AG09309 (cell line): ENCODE measurements at places on chromosomes 16 and 17.

DNA sequence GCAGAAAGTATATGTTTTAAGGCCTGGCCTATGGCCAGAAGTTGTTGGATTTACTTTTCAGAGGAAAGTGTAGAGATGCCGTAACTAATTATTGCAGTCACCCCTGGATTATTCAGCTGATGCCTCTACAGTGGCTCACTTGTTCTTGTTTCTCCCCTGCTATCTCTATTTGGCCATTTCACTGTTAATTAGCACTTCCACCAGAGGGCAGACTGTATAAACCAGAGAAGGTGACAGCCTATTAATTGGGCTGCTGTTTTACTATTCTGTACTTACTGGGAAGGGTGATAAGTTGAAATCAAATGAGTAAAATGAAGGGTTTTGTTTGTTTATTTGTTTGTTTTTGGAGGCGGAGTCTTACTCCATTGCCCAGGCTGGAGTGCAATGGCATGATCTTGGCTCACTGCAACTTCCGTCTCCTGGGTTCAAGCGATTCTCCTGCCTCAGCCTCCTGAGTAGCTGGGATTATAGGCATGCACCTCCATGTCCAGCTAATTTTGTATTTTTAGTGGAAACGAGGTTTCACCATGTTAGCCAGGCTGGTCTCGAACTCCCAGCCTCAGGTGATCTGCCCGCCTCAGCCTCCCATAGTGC lies 66.0 kb downstream of the CDK12 start:
- no peak for DNase-seq

- no peak for DNase-seq
Observed at GRCh38 chr16:23435500-23435899, 17.5 kb downstream of the COG7 start.

GRCh38 chr17:11928436-11928835 lies 68.8 kb downstream of the ZNF18 start:
- no peak for DNase-seq

GRCh38 chr16:89174055-89174827 lies 2.7 kb downstream of the CDH15 start:
- no peak for DNase-seq

- DNase-seq = no peak
Observed at GRCh38 chr16:67169642-67170167, 633 bp upstream of the NOL3 start.

GRCh38 chr17:33779234-33779591 lies 475.9 kb upstream of the CCL2 start:
- DNase-seq = peak; percentile 5

DNA sequence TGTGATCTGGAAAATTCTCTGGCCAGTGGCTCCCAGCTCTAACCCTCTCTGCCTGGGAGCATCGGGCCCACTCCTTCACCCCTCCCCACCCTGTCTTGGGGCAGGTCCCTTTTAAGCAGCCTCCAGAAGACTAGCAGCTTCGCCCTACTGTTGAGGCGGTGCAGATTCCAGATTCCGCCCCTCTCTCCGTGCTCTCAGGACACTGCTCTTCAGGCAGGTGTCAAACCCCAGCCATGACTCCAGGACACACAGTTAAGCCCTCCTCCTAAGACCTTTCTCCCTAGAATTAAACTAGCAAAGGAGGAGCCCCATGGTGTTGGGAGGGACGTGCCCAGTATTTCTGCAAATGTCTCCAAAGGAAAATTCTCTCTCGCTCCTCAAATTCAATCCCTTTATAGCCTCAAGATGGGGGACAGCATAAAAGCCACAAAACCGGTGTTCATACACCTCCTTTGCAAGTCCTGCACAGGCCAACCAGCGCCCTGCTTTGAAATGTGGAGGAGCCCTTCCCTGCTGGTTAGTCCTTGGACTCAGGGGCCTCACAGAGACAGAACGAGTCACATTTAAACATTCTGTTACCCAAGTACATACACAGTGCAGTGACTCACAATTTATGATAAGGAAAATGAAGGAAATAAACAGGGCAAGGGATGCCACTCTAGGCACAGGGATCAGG lies 7.2 kb downstream of the LPO start:
- DNase-seq = no peak

DNA sequence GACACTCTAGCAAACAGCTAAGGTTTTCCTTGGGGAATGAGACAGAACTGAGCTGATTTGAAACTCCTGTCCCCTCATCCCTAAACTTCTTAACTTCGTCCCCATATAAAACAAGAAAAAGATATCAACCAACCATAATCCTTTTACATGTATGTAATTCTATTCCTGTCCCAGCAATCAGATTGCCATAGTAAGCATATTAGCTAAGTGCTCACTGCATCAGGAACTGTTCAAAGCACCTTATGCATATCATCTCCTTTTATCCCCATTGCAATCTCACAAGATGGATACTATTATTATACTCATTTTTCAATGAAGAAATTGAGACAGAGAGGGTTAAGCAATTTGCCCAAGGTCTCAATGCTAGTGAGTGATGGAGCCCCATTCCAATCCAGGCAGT lies 6.8 kb downstream of the KIF18B start:
- no peak for DNase-seq

- no peak for DNase-seq
Observed at GRCh38 chr16:2275476-2276367, 7.8 kb upstream of the RNPS1 start.

DNA sequence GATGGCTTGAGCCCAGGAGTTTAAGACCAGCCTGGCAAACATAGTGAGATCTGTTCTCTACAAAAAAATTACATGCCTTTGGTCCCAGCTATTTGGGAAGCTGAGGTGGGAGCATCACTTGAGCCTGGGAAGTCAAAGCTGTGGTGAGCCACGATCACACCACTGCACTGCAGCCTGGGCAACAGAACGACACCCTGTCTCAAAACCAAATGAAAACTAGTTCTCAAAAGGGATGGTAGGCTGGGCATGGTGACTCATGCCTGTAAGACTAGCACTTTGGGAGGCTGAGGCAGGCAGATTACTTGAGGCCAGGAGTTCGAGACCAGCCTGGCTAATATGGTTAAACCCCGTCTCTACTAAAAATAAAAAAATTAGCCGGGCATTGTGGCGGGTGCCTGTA lies 31.1 kb downstream of the PPM1D start:
- DNase-seq = no peak

GRCh38 chr16:57626420-57627170 lies 1.8 kb upstream of the ADGRG1 start:
- DNase-seq = no peak

DNA sequence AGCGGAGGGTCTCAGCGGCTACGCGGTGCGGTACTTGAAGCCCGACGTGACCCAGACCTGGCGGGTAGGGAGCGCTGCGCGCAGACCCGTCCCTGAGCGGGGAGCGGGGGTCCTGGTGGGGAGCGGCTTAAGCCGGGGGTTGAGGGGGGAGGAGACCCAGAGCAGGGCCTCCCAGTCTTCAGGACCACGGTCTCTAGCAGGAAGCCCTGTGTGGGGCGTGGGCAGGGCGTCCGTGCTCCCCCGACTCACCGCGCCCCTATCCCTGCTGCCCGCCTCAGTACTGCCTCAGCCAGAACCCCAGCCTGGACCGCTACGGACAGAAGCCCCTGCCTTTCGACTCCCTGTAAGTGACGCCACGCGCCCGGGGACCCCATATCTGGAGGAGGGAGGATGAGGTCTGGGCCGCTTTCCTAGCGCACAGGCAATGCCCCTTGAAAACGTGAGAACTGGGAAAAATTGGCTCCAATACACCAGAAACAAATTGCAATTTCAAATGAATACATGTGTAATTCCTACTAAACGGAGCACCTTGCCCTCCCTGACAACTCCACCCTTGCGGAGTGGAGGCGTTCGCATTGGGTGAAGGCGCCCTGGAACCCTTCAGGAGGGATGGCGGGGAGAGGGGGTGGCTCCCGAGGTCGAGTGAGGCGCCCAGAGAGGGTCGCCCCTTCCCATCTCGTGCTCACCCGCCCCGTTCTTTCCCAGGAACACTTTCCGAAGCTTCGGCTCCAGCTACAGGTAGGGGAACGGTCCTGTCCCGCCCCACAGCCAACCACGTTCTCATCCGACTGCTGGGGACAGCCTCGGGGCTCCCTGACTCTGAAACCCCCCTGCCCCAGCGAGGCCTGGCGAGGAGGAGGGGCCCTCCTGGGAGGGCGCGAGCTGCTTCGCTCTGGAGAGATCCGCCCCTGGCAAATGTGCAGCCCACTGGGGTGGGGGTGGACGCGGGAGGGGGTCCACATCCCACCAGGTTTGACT lies 14.6 kb upstream of the CNGB1 start:
- no peak for DNase-seq

DNA sequence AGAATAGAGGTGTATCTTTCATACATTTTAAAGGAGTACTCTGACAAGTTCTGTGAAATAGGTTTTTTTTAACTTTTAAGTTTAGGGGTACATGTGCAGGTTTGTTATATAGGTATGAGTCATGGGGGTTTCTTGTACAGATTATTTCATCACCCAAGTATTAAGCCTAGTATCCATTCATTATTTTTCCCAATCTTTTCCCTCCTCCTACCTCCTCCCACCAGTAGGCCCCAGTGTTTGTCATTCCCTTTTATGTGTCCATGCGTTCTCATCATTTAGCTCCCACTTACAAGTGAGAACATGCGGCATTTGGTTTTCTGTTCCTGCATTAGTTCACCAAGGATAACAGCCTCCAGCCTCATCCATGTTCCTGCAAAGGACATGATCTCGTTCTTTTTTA lies 175.5 kb downstream of the CYB561 start:
- no peak for DNase-seq

- no peak for DNase-seq
Observed at GRCh38 chr16:85178006-85178591, 65.8 kb upstream of the CIBAR2 start.

GRCh38 chr16:13863075-13863765 lies 56.7 kb upstream of the ERCC4 start:
- DNase-seq = no peak

GRCh38 chr17:31079731-31080130 lies 15.0 kb upstream of the NF1 start:
- DNase-seq = no peak

- no peak for DNase-seq
Observed at GRCh38 chr17:62671553-62671952, 44.1 kb downstream of the MRC2 start.

DNA sequence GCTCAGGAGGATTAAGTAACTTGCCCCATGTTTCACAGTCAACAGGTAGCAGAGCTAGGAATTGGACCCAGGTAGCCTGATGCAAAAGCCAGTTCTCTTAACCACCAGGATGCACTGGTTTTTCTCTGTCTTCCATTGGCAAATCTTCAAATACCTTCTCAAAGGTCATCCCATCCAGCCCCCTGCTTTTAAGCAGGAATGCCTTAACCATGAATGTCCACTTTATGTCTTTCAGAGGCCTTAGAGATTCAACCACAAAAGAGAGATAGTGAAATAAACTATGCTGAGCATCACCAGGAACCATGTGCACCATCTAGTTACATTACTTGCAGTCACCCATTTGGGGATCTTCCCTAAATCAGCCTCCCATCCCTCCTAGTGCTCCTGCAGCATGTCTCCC lies 94.3 kb downstream of the C17orf67 start:
- no peak for DNase-seq

DNA sequence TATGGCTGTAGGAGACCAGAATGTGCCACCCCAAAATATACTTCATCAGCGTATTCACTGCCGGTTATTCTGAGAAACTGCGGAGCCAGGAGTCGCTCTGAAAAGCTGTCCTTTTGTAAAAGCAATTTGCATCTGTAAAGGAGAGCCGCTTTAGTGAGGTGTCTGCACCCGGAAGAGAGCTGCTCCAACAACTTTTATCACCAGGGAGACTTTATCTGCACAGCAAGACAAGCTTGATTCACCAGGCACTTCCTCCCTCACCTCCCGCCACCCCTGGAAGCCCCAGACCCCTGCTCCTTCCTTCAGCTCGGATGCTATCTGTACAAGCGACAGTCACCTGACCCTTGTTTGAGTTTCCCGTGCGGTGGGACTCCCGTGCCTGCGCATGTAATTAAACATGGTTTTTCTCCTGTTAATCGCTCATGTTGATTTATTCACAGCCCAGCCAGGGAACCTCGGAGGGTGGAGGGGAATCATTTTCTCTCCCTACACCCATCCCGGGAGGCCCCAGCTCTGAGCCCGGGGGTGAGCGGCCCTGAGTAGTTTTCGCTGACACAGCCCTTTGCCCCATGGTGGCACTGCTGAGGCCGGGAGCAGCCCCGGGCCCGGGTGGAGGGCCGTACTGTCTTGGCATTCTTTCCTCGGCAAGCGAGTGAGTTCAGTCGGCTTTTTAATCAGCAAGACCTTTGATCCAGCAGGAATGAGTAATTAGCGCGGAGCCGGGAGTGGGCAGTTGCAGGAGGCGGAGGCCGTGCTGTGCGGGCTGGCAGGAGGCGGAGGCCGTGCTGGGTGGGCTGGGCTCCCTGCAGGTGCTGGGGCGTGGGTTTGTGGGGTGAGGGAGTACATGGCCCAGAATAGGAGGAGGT lies 222.7 kb upstream of the CIBAR2 start:
- DNase-seq = no peak

DNA sequence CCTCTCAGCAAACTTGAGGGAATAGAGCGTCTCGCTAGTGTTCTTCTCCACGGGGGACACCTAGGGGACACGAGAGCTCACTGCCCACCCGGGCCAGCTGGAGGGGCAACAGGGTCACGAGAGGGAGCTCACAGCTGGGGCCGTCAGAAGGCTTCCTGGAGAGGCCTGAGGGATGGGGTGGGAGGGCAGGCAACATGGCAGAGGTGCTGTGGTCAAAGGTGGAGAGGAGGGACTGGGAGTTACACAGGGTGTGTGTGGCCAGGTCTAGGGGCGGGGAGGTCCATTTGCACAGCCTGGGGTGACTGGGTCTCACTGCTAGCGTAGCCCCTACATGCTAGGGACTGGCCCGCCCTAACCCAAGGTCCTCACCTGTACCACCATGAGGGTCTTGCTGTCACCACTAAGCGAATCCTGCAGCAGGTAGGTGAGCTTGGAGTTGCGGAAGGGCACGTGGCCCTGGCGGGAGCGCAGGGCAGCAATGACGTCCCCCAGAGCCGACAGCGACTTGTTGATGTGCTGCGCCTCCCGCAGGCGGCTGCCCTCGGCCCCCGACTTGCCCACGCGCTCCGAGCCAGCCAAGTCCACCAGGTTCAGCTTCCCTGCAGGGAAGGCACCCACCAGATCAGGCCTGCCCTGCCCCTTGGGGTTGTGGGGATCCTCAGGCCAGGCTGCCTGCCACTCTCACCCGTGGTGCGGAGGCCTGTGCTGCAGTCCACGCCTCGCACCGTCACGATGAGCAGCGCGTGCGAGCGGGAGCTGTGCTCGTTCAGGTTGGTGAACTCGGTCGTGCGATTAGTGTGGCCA lies 25.0 kb downstream of the KATNB1 start:
- DNase-seq = no peak

GRCh38 chr16:61083711-61084110 lies 952.5 kb downstream of the CDH8 start:
- no peak for DNase-seq

GRCh38 chr16:68202091-68202519 lies 33.8 kb downstream of the ESRP2 start:
- DNase-seq = no peak

GRCh38 chr16:69056421-69056820 lies 49.0 kb upstream of the HAS3 start:
- DNase-seq = no peak

DNA sequence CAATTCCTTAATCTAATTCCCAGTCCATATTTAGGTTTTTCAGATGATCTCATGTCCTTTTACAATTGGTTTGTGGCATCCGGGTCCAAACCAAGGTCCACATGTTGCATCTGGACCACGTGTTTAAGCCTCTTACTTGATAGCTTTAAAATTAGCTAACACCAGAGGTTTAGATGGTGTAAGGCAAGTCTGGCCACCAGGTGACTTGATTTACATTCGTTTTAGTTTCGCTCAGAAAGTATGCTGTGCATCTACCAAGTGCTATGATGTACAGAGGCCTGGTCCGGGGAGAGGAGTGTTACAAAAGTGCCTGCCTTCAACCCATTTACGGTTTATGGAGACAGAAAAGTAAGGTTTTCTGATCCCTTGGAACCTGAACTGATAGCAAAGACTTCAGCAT lies 878 bp upstream of the DNAJA2 start:
- no peak for DNase-seq
